ENCODE measurements at places on chromosomes 2 and 18.

GRCh38 chr2:118699447-118700175 is 147.8 kb downstream of the EN1 start:
- DNase-seq = no peak

GRCh38 chr18:54388203-54389142 is 30.8 kb downstream of the C18orf54 start:
- no peak for DNase-seq

DNA sequence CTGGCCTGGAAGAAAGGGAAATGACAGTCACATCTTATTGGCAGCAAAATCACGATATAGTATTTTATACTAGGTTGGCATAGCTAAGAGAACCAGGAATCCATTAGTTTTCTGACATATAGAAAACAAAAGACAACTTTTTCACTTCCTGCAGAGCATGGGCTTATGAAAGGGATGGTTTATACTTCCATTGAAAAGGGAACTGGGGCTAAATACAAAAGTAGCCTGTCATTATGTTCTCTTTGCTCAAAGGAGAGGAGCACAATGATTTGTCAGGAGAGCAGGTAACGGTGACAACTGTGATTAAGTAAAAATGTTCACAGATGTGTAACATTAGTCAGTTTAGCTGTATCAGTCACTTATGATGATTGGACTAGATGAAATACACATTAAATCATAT is 46.4 kb downstream of the SLC25A12 start:
- no peak for DNase-seq

- DNase-seq = no peak
Observed at GRCh38 chr2:120786038-120786960, 50.6 kb downstream of the GLI2 start.

- DNase-seq = no peak
Observed at GRCh38 chr2:152223977-152224376, 48.4 kb upstream of the STAM2 start.

DNA sequence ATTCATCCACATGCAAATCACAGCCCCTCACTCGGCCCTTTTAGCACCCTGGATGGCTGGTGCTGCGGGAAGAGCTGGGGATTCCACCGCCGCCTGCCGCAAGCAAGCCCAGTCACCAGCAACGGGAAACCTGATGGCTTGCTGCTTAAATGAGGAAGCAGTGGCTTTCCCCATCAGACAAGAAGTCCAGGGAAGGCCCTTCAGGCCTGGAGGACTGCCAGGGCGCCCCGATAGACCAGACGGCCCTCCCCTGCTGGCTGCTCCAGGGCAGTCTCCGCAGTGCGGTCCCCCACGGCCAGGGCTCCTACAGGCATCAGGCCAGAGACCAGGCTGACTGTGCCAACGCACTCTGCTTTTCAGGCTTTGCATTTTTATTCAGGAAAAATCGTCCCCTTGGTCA is 439.1 kb downstream of the EIPR1 start:
- no peak for DNase-seq

DNA sequence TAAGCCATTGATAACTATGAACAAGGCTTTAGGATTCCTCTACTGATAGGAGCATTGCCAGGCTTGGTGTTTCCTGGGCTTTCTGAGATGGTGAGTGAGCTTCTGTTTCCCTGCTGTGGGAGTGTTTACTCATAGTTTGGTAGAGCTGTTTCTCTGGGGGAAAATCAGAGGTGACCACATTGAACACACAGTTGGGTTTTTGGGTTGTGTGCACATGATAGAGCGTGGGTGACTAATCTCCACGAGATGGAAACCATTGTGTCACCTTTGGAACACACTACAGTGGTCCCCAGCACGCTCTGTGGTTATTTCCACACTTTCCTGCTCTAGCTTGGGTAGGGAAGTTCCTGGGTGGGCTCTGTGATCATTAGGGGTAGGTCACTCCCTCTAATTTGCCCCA is 5.4 kb downstream of the IL1R1 start:
- DNase-seq = no peak

GRCh38 chr18:48817021-48817461 is 133.7 kb downstream of the SMAD7 start:
- DNase-seq = no peak

DNA sequence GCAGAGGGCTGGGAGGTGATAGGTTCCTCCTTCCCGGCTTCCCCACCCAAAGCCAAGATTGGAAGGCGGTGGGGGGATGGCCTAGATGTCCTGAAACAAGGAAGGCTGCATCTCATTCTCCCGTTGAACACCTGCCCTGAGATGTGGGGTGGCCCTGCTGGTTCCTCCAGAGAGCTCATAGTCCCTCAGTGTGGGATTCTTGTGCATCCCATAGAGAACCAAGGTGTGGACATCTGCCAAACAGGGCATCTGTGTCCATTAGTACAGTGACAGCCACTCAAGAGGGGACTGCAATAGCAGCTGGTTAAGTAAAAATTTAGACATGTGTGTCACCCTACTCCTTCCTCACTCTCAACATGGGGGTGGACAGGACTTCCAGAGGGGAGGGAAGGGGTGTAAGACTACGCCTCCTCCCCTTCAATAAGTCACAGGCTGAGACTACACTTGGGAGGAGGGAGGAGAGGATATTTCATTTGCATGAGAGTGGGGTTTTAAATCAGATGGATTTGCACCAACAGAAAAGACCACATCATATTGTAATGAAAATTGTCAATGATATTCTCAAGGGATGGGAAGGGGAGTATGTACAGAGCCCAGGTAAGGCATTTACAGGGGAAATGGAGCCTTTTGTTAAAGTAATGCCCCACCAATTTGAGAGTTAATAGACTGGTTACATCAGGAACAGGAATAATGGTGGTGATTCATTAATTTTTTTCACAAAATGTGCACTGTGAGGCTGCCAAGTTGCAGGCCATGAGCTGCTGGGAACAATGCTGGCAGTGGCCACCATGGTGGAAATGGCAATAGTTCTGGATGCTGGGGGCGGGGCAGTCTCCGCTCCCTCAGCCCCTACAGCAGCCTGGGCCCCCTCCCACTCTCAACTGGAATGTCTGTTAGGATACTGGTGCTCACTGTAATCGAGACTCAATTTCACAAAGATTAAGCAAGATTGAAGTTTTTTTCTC is 80.6 kb downstream of the TEX51 start:
- no peak for DNase-seq

GRCh38 chr2:10036095-10036884 is 7.1 kb upstream of the KLF11 start:
- no peak for DNase-seq

- DNase-seq = no peak
Observed at GRCh38 chr2:75790814-75791467, 80.2 kb upstream of the GCFC2 start.

DNA sequence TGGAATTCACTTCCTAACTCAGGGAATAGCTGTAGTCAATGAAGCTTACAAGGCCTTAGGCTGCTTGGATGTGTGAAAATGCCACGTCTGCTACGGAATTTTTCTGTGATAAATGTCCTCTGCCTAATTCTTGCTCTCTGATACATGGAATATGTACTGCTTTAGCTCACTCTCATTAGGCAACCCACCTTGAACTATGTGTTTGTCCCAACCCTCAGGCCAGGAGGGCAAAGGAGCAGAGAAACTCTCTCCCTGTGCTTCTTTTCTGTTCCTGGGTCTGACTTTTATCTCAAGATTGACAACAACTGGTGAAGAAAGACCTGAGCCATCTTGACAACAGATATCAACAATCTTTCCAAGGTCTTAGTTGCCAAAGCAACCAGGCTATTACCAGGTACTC is 143.9 kb downstream of the GCA start:
- DNase-seq = no peak

- DNase-seq = no peak
Observed at GRCh38 chr2:68098291-68098797, 35.5 kb upstream of the C1D start.

DNA sequence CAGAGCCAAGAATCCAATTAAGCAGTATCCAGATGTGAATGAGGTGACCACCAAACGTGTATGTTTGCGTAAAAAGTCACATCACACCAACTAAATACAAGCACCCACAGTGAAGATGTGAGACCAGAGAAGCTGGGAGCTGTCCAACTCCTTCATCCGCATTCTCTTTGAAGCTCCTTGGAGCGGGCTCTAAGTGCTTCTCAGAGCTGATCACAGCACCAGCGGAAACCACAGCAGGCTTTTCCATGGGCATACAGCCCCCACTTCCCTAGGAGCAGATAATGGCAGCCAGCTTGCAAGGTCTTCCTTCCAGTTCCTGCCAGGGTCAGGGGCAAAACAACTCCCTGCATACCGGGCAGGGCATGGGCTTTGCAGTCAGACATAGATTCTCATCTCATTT is 36.4 kb downstream of the REEP1 start:
- DNase-seq = no peak

DNA sequence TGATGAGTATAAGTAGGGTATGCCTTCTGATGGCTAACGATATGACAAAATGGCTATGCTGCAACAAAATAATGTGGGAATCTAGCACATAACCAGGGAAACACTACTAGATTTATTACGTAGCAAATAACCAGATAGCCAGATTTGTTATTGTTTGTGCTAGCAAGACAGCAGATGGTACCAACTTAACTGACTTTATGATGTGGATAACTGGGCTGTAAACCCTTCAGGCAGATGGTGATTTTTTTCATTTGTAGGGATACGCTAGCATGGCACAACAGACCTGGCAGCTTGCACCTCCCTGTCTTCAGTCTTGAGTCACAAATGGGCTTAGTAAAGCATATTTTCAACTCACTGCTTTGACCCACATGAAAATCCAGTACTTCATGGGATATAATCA is 48.7 kb downstream of the PRELID3A start:
- DNase-seq = no peak

- DNase-seq = peak; percentile 68
Observed at GRCh38 chr2:99881901-99882591, 260.3 kb downstream of the AFF3 start.

GRCh38 chr2:221370076-221370856 is 201.8 kb downstream of the EPHA4 start:
- DNase-seq = no peak

GRCh38 chr2:96918754-96919550 is 49.1 kb upstream of the SEMA4C start:
- DNase-seq = no peak

DNA sequence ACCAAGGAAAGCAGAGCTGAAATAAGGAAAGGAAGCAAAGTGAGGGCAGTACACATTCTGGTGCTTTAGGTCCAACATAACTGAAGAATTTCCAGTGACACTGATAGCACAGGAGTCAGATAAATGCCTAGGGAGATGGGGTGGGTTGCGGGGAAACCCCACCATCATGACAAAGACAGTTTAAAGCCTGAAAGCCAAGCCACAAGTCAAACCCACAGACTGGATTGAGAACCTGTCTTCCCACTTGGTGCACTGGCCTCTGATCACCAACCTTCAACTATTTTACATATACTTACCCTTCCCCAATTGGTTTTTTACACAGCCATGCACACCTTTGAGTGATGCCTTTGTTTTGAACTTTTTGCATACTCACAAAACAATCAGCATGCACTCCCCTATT is 22.2 kb upstream of the PDK1 start:
- DNase-seq = no peak

GRCh38 chr18:10579079-10579867 is 53.4 kb downstream of the NAPG start:
- DNase-seq = no peak

GRCh38 chr2:180564051-180564450 is 416.4 kb upstream of the UBE2E3 start:
- no peak for DNase-seq

- peak; percentile 73 for DNase-seq
Observed at GRCh38 chr2:134634054-134634753, 84.6 kb downstream of the TMEM163 start.

- no peak for DNase-seq
Observed at GRCh38 chr18:2485983-2486382, 85.3 kb downstream of the METTL4 start.

DNA sequence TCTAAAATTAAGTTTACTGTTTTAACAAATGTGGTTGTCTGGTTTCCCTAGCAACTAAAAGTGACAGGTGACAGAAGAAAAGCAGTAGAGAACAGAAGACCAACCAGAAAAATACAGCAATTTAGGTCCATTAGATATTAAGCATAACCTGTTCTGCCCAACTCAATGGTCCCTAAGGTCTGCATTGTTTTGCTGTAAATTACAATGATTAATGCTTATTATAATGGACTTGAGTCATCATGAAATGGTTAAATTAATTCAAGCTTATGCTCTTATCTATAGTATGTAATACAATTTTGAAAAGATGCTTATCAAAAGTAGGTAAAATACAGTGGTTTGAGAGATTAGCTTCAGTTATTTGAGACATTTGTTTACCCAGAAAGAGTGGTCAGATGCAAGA is 378.0 kb downstream of the GRB14 start:
- DNase-seq = peak; percentile 55

DNA sequence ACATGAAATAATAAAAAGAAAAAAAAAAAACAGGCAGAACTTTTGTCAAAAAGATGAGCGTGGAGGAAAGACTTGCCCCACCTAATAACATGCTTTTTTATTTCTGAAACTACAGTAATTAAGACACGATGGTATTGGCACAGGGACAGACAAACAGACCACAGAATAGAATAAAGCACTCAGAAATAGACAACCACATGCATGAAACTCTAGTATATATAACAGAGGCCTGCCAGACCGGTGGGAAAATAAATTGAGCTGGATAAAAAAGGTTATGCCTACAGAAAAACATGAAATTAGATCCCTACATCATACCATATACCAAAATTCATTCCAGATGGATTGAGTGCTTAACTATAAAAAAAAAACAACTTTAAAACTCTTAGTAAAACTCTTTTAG is 163.1 kb downstream of the NRP2 start:
- no peak for DNase-seq

- no peak for DNase-seq
Observed at GRCh38 chr2:231318436-231318835, 77.1 kb upstream of the B3GNT7 start.

DNA sequence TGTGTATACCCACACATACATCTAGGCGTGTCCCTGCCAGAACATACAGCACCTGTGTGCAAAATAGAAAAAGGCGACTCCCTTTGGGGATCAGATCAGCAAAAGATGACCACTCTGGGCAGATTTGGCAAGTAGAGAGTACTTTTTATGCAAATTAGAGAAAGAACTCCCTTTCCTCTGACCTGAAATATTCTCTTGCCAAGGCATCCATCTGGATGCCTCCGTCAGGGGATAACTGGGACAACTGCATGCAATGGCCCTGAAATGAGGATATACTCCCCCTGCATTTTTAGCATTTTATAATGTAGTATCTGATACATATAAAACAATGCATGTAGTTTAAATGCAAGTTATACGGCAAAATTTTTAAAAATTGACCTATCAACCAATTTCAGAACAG is 247.7 kb downstream of the ICOS start:
- DNase-seq = no peak

DNA sequence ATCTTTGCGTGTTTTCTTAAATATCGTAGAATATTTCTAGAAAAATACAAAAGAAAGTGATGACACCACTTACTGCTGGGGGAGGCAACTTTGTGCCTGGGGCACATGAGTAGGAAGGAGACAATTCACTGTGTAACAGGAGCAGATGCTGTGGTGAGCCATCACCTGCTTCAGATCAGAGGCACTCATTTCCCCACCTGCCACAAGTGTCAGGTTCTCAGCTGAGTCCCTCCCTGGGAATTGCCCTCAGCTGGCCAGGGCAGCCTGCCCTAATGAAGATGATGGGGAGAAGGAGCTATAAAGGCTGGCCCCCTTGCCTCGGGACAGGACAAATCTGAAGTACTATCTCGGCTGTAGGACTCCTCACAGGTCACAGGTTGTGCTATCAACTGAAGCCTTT is 322.8 kb downstream of the STK39 start:
- DNase-seq = no peak

Measured in SK-N-DZ (cell line).